ENCODE measurements at places on chromosomes 7 and 10.

DNA sequence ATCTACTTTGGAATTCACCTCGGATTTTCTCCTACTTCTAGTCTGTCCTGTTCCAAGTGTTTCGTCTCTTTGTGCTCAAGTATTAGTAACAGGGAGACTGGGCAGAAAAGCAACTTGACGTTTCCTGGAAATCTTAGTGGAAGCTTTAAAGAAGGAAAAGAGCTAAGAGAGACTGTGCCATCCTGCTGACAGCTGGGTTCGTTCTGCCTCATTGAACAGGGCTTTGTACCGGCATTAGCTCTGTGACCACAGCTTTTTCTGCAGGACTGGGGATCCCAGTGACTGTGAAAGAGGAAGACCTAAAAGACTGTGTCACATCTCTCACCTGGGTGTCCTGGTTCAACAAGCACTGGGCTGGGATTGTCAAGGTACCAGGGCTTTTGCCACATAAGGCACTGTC, 70.8 kb upstream of the CDCA7L start:
- DNase-seq = no peak

DNA sequence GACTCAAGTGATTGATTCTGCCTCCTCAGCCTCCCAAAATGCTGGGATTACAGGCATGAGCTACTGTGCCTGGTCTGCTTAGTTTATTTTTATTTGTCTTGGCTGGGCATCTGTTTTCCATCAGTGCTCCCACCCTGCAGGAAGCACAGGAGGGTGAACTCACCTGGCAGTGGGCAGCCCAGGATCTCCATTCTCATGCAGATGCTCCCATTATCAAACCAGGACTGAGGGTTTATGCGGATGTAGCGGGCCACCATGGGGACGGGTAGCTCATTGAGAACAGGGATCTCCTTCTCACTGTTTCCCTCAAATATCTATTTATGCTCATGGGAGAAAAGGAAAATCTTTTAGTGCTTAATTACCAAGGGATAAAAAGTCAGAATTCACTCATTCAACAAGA, 93.8 kb downstream of the CPXM2 start:
- DNase-seq = no peak

DNA sequence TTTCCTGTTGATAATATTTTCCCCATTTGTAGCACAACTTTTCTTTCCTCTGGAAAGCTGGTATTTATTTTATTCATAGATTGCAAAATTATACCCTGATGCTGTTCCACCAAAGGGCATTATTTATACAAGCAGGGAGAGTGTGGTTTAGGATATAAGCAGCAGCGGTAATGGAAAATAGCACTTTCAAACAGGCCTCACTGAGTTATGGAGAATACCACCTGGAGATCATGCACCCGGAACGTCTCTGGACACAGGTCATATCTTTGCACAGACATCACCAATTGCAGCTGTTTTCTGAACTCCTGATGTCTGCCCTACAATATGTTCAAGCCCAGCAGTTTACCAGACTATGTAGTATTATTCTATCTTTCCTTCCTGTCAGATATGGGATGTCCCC, 2.0 kb upstream of the CALD1 start:
- DNase-seq = no peak

DNA sequence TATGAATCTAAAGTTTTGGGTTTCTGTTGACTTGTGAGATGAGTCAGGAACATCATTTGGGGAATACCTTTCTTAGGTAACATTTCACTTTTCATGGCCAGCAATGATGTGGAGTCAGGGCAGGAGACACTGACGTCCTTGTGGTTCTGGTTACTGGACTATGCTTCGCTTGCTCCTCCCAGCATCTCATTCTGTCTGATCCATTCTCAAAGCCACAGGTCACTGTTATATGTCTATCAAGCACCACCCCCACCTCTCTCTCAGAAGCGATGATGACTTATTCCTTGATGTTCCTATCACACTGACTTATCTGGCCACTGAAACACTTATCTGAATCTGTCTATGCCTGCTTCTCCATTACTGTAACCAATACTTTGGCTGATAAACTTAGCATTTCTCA, 51.6 kb downstream of the TES start:
- no peak for DNase-seq

GRCh38 chr10:127151541-127151940, 44.9 kb downstream of the INSYN2A start:
- DNase-seq = no peak

DNA sequence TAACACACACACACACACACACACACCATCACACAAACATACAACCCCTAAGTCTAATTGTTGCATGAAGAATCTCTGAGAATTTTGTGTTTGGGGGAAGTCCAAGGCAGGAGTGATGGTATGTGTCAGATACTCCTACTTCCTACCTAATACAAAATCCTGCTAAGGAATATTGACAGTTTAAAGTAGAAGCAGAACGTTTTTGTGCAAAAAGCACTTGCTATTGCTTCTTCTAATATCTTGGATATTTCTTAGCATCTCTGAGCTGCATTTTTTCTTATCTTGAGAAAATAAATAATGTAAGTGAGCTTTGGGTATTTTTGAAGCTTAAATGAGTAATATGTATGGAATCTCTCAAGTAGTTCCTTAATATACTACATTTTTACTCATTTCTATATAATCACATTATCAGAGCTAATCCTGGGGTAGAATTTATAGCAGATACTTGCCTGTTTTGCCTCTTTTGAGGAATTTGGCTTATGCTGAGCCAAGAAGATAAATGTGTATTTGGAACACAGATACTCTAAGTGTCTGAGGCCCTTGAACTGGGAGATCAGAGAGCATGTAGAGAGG, 212.3 kb downstream of the DKK1 start:
- DNase-seq = no peak

GRCh38 chr7:370775-371118, 80.8 kb downstream of the FOXL3 start:
- DNase-seq = no peak

DNA sequence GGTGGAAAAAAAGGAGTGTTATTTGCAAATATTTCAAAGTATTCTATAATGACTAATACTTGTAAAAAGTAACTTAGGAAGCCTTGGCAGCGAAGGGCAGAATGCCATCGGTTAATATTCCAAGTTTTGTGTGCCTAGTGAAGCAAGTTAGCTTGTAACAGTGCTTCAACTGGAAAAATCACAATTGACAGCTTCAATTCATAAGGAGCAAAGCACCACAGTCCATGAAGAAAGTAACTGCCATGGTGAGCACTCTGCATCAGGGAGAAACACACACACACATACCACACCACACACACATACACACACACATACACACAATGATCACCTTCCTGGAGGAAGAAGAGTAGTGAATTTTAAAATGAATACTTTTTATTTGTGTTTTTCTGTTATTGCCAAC, 298.3 kb downstream of the CNTNAP2 start:
- DNase-seq = no peak

GRCh38 chr10:71912431-71912830, 51.8 kb upstream of the CHST3 start:
- DNase-seq = no peak

- no peak for DNase-seq
These were observed 177.4 kb downstream of the CDCA7L start for GRCh38 chr7:21768279-21768678.

DNA sequence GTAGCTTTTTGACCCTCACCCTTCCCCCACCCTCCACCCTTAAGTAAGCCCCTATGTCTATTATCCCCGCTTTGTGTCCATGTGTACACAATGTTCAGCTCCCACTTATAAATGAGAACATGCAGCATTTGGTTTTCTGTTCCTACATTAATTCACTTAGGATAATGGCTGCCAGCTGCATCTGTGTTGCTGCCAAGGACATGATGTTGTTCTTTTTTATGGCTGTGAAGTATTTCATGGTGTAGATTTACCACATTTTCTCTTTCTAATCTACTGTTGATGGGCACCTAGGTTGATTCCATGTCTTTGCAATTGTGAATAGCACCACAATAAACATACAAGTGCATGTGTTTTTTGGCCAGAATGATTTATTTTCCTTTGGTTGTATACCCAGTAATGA, 232.2 kb downstream of the CACNA2D1 start:
- no peak for DNase-seq

GRCh38 chr7:67955061-67955460, 958.4 kb downstream of the TYW1 start:
- DNase-seq = no peak

DNA sequence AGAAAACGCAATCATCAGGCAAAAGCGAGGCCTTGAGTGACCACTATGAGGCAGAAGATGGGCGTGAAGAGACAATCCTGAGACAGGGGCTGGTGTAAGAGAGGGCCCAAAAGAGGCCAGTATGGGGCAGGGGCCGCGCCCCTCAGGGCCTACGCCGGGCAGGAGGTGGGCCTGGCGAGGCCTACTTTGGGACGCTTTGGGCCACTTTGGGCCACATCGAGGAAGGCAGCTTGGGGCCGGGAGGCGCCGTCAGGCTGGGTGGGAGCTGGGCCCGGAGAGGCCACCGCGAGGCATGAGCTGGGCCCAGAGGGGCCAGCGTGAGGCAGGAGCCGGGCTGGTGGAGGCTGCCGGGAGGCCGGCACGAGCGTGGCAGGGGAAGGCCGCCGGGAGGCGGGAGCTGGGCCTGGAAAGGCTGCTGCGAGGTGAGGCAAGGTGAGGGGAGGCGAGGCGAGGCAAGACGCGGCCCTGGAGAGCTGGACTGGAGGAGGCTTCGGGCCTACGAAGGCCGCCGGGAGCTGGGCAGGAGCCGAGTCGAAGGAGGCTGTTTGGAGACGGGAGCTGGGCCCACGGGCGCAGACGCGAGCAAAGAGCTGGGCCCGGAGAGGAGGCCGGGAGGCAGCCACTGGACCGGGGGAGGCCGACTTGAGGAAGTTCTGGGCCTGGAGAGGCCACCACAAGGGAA, 171.3 kb downstream of the TPST1 start:
- no peak for DNase-seq

- no peak for DNase-seq
These were observed 71.9 kb upstream of the HABP2 start for GRCh38 chr10:113480851-113481502.

GRCh38 chr7:39464350-39465054, 101.7 kb upstream of the YAE1 start:
- DNase-seq = no peak

DNA sequence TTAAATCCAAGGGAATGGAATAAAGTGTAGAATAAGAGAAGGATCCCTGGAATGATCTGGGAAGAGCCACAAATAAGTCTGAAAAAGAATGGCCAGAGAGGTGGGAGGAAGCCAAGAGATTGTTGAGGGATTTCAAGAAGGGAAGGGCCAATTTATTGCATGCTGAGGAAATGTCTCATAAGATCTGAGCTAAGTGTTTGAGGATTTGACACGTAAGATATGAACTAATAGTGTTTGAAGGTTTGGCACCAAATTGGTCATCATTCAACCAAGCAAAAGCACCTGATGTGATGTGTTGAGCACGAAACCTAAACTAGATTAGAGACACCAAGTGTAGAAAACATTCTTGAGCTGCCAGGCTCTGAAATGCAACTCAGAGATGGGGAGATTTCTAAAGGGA, 97.9 kb downstream of the TSPAN12 start:
- no peak for DNase-seq

DNA sequence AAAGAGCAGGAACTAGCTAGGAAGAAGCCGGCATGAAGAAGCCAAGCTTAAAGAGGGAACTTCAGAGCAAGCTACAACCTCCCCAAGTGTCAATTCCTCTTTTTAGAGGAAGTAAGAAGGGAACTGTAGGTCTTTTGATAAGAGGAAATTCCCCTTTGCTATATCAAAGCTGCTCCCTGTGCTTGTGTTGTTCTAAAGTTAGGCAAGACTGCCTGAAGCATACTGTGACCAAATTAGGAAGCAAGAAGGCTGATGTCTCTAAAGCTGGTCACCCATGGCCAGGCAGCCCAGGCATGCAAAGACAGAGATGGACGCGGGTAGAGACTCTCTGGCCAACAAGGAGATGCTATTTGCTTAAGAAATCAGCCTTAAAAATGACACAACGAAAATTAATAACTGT, 87.9 kb downstream of the RNF216 start:
- no peak for DNase-seq

- DNase-seq = no peak
These were observed 19.2 kb downstream of the KCP start for GRCh38 chr7:128891110-128891941.

DNA sequence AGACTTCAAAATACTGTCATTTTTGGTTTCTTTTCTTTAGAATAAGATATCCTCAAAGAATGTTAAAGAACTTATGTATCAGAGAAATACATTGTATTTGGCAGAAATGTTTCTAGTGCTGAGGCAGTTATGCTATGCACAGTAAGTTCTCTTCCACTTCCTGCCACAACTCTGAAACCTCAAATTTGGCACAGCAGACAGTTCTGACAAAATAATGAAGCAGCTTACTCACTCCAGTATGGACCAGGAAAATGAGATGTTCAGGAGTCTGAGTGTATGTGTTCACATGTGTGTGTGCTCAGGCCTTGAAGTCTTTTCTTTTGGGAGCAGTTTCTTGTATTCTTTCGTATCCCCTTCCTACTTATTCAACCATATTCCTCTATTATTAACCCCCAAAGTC, 197.0 kb upstream of the AGK start:
- no peak for DNase-seq

- no peak for DNase-seq
These were observed 50.8 kb downstream of the CH25H start for GRCh38 chr10:89156161-89156835.

DNA sequence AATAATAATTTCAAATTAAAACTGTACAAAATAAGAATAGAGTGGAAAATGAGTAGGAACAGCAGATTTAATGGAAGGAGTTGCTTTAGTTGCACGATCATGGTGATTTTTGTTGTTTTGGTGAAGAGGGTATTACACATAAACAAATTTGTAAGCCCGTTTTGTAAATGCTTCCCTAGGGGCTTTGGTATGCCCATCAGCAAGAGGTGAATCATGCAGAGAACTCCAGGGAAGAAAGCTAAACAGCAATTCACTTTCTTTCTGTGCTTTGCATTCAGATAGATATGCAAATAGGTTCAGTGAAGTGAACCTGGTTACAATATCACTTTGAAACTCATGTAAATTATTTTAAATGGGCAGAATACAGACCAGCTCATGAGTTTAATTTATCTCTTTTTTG, 422.2 kb upstream of the MTPN start:
- no peak for DNase-seq

- peak; percentile 87 for DNase-seq
These were observed 684 bp upstream of the ATXN7L1 start for GRCh38 chr7:105876964-105877601.

GRCh38 chr10:117544711-117545140, 2.2 kb downstream of the EMX2 start:
- DNase-seq = no peak

DNA sequence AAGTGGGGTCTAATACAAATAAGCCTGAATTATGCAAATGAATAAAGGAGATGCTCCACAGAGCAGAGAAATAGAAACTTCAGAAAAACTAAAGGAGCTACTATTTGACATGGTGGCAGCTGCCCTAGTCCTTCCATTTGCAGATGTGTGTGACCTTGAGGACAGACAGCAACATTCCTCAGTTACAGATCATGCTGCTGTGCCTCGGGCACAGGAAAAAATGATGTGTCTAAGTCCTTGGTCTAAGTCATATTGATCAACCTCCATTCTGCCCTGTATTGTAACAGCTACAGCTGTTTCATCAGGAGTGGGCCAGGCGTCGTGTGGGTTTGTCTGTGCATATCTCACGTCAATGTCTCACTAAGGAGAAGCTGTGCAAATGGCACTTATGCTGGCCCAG, 710.4 kb downstream of the TNS3 start:
- no peak for DNase-seq
